Stimulated activated CD8-positive, alpha-beta memory T cell treated with anti-CD3 and anti-CD28 coated beads, Interleukin-2, amount 100 ng/mL, for 1 hour (primary cell): ENCODE measurements at places on chromosomes 4 and X.

- no peak for DNase-seq
Observed at GRCh38 chr4:112865443-112865842, 184.0 kb upstream of the ANK2 start.

GRCh38 chrX:108415146-108415545 lies 23.1 kb downstream of the COL4A6 start:
- no peak for DNase-seq

DNA sequence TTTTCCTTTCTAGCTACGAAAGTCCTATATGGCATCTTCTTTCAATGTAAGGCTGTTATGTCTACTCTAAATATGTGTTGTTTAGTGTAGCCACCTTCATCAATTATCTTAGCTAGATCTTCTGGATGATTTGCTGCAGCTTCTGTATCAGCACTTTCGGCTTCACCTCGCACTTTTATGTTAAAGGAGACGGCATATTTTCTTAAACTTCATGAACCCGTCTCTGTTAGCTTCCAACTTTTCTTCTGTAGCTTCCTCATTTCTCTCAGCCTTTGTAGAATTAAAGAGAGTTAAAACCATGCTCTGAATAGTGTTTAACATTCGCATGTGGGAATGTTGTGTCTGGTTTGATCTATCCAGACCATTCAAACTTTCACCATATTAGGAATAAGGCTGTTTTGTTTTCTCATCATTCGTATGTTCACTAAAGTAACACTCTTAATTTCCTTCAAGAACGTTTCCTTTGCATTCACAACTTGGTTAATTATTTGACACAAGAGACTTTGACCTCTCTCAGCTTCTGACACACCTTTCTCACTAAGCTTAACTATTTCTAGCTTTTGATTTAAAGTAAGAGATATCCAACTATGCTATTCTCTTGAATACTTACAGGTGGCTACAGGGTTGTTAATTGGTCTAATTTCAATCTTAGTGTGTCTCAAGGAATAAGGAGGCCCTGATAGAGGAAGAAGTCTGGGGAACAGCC lies 476.8 kb downstream of the GABRG1 start:
- no peak for DNase-seq

- no peak for DNase-seq
Observed at GRCh38 chr4:4854649-4855295, 4.7 kb upstream of the MSX1 start.

DNA sequence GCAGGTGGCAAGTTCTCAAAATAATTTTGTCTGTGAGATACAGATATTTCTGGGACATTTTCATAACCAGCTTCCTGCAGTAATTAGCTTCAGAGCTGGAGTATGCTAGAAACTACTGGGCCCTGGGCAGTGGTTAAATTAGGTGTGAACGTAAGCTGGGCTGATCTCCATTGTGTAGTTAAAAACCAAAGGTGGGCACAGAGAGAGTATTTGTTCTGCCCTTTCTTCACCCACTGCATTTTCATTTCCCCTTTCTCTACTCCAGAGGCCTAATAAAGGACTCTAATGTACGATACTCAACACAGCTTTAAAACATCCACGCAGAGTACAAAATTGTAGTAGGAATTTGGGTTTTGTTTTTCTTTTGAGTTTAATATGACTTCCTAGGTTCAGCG lies 252.7 kb downstream of the SPRY1 start:
- DNase-seq, result no peak

DNA sequence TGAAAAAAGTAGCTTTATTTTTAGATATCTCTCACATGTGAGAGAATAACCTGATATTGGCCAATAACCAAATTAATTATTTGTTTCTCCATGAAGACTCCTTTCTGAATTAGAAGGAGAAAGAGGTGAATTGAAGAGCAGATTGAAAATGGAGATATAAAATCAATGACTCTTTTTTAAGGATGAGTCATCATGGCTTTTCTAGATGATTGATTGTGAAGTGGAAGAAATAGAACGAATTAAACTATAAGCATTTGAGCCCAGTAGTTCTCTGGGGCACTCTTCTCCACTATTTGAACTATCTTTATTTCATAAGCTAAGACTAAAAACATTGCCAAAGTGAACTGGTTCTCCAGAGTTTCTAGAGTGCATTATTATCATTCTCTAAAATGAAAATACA lies 137.2 kb upstream of the EDNRA start:
- no peak for DNase-seq
